SJCRH30 (cell line): ENCODE measurements at places on chromosomes 3 and 15.

- no peak within 1 kb of the TSS for H3K27ac ChIP-seq
- no peaks in the 10 kb centered on the region for H3K36me3 ChIP-seq
- H3K4me1 ChIP-seq: no peaks in the 10 kb centered on the region
- DNase-seq: no peak
- H3K27me3 ChIP-seq: peaks cover 12% of the 10 kb centered on the region; the same call in 1 of the 2 replicates
Measured at GRCh38 chr15:53978253-53978906, at the start of gene UNC13C. Gene UNC13C (plus strand): TSS chr15:53978441. CDS start chr15:54012904, 34,463 bp downstream.

GRCh38 chr3:108569336-108569735 is 19.9 kb downstream of the CIP2A start:
- H3K27ac ChIP-seq: no peak overlapping the region
- DNase-seq: peak; percentile 22
- H3K4me3 ChIP-seq: no peak overlapping the region
- no peaks in the 10 kb centered on the region for H3K27me3 ChIP-seq
- H3K36me3 ChIP-seq: peaks cover 78% of the 10 kb centered on the region

GRCh38 chr15:58454950-58455401 is 23.2 kb downstream of the LIPC start:
- no peaks in the 10 kb centered on the region for H3K36me3 ChIP-seq
- no peaks in the 10 kb centered on the region for H3K27me3 ChIP-seq
- peaks cover 76% of the 10 kb centered on the region for H3K4me1 ChIP-seq

DNA sequence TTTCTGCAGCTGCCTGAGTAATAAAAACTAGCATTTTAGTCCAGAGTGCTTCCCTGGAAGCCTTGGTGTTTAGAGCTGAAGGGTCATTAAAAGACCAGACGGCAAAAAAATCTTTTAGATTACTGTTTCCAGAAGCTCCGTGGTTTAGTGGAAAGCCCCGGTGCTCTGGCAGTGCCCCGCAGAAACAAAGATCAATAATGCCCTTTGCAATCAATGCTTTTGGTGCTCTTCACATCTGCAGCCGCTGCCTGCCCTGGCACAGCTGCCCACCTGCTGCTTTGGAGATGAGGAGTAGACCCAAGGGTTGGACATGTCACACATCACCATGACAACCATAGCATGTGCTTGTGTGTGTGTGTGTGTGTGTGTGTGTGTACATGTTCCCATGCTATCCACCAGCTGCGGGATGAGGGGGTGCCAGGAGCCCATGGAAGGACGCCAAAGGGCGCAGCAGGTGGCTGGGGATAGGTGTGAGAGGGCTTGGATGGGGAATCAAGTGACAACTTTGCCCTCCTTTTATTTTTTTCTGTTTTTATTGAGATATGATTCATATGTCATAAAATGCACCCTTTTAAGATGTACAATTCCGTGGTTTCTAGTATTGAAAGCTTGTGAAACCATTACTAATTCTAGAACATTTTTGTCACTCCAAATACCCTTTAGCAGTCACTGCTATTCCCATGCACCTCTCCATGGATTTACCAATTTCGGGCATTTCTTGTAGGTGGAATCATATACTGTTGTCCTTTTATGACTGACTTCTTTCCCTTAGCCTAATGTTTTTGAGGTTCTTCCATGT is 75.7 kb upstream of the KLHL25 start:
- no peaks in the 10 kb centered on the region for H3K36me3 ChIP-seq
- 0 out of 2 replicates have a peak, but pooled peaks cover 3% of the 10 kb centered on the region for H3K27me3 ChIP-seq
- H3K4me3 ChIP-seq: no peak overlapping the region
- no peak for DNase-seq
- H3K27ac ChIP-seq: no peak overlapping the region

GRCh38 chr3:57382933-57383332 is 90.4 kb upstream of the ASB14 start:
- DNase-seq: peak; percentile 30
- no peak overlapping the region for H3K4me3 ChIP-seq
- no peaks in the 10 kb centered on the region for H3K27me3 ChIP-seq
- H3K27ac ChIP-seq: no peak overlapping the region
- H3K4me1 ChIP-seq: no peaks in the 10 kb centered on the region; the same call in 1 of the 2 replicates
- no peaks in the 10 kb centered on the region for H3K36me3 ChIP-seq

GRCh38 chr15:69532066-69532465 is 79.4 kb downstream of the RPLP1 start:
- peaks cover 54% of the 10 kb centered on the region for H3K4me1 ChIP-seq
- no peaks in the 10 kb centered on the region for H3K36me3 ChIP-seq
- H3K27me3 ChIP-seq: no peaks in the 10 kb centered on the region
- DNase-seq: no peak
- H3K4me3 ChIP-seq: no peak overlapping the region

DNA sequence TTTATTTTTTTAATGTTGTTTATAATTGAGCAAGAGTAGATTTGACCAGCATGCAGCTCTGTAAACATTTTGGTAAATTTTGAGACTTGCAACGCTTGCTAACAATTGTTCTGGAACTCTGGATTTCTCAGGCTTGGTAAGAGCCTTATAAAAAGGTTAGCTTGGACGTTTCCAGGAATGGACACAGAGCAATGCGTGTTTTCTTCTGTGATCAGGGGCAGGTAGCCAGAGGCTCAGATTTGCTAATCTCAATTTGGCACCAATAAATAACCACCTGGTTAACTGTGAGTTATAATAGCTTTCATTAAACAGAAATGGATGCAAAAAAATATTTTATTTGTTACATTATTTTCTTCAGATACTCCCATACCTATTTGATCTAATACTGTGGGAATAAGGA is 39.8 kb downstream of the CADM2 start:
- no peaks in the 10 kb centered on the region for H3K36me3 ChIP-seq
- no peak overlapping the region for H3K4me3 ChIP-seq
- DNase-seq: no peak

GRCh38 chr3:17055374-17056276 is 170.9 kb downstream of the PLCL2 start:
- H3K36me3 ChIP-seq: no peaks in the 10 kb centered on the region
- H3K4me3 ChIP-seq: no peak overlapping the region
- no peak overlapping the region for H3K27ac ChIP-seq
- DNase-seq: no peak

DNA sequence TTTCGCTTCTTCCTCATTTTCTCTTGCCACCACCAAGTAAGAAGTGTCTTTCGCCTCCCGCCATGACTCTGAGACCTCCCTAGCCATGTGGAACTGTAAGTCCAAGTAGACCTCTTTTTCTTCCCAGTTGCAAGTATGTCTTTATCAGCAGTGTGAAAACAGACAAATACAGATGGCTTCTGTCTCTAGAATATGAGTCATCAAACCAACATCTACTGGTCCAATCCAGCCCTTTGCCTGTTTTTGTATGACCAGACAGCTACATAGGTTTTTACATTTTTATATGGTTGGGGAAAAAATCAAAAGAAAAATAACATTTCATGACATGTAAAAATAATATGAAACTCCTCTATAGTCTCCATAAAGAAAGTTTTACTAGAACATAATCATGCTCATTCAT is 118.7 kb upstream of the PTPRG start:
- no peak overlapping the region for H3K27ac ChIP-seq
- H3K36me3 ChIP-seq: no peaks in the 10 kb centered on the region
- H3K27me3 ChIP-seq: no peaks in the 10 kb centered on the region
- H3K4me1 ChIP-seq: peaks cover 16% of the 10 kb centered on the region

DNA sequence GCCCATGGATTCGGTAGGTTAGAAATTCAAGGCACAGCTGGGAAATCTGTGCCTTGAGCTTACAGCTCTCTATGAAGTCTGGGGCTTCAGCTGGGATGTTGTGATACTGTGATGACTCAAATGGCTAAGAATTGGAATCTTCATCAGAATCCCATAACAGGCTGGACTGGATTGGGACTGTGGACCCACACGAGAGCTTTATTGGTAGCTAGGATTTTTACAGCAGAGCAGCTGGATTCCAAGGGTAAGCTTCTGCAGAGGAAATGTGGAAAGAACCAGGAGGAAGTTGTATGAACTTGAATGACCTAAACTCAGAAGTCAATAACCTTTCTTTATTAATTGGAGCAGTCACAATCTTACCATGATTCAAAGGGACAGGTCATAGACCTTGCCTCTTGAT is 1187.1 kb downstream of the ROBO1 start:
- no peaks in the 10 kb centered on the region for H3K27me3 ChIP-seq
- no peaks in the 10 kb centered on the region for H3K36me3 ChIP-seq
- H3K27ac ChIP-seq: no peak overlapping the region
- H3K4me1 ChIP-seq: no peaks in the 10 kb centered on the region
- H3K4me3 ChIP-seq: no peak overlapping the region

DNA sequence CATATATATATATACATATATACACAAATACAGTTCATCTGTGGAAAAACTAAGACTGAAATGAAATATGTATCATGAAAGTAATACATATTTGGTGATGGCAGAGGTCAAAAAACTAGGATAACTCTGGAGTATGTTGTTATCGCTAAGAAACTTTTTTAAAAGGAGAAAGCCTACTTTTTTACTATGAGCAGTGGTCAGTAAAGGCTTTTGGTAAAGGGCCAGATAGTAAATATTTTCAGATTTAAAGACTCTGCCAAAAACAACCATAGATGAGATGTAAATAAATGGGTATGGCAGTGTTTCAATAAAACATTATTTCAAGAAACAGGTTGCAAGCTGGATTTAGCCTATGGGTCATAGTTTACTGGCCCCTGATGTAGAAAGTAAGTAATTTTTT is 93.8 kb upstream of the TGFBR2 start:
- no peak overlapping the region for H3K27ac ChIP-seq
- H3K4me1 ChIP-seq: peaks cover 23% of the 10 kb centered on the region
- no peaks in the 10 kb centered on the region for H3K27me3 ChIP-seq

DNA sequence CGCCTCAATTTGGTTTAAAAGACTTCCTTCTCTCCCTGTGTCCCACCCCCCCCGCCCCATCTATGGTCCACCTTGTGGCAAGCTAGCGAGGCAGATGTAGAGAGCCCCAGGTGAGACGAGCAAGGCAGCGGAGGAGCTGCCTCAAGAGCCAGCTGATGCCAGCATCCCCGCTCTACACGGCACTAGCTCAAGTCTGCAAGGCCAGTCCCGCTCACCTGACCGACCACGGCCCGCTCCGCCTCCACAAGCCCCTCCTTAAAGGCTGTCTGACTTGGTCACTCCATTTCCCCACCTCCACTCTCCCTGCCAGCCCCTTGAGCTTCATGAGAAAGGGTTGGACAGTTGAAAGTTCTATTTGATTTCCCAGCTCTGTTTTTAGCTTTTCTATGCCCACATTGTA is 56.2 kb upstream of the IGF1R start:
- H3K27me3 ChIP-seq: no peaks in the 10 kb centered on the region
- no peak for DNase-seq
- no peaks in the 10 kb centered on the region for H3K4me1 ChIP-seq
- H3K27ac ChIP-seq: no peak overlapping the region
- no peak overlapping the region for H3K4me3 ChIP-seq
- no peaks in the 10 kb centered on the region for H3K36me3 ChIP-seq

- H3K4me3 ChIP-seq: no peak overlapping the region
- DNase-seq: no peak
- no peaks in the 10 kb centered on the region for H3K4me1 ChIP-seq
Measured at GRCh38 chr3:154301561-154301960, 22.7 kb downstream of the DHX36 start.

DNA sequence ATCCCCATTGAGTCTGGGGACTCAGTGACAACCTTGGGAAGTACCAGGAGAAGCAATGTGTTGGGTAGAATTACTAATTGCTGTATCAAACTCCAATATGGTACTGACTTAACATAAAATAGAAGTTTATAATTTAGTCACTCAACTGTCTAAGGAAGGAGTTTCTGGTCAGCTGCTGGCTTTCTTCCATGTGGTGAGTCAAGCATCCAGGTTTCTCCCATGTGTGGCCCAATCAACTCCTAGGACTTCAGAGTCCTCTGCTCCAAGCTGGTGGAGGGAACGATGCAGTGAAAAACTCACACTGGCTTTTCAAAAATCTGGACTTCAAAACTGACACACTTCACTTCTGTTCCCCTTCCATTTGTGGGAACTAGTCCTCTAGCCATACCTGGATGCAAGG is 25.2 kb downstream of the WNT5A start:
- DNase-seq: no peak
- H3K4me3 ChIP-seq: no peak overlapping the region
- peaks cover 5% of the 10 kb centered on the region; the same call in 1 of the 2 replicates for H3K36me3 ChIP-seq
- H3K27me3 ChIP-seq: no peaks in the 10 kb centered on the region

DNA sequence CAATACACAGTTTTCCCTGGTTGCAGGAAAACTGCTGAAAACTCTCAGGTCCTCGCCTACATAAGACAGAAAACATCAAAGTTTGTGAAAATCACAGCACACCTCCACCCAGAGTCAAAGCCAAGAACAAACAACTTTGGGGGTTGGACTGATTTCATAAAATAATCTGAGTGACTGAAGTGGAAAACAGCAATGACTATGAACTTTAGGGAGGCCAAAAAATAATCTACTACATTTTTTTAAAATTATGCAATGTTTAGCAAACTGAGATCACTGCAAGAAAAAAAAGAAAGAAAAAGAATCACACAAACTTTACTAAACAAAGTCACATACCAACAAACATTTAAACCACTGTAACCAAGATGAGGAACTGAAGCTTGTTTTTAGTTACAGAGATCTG is 15.9 kb upstream of the FOXP1 start:
- H3K27me3 ChIP-seq: no peaks in the 10 kb centered on the region
- H3K27ac ChIP-seq: no peak overlapping the region
- H3K36me3 ChIP-seq: no peaks in the 10 kb centered on the region
- no peak overlapping the region for H3K4me3 ChIP-seq
- no peaks in the 10 kb centered on the region for H3K4me1 ChIP-seq
- DNase-seq: no peak

- H3K27me3 ChIP-seq: peaks cover 11% of the 10 kb centered on the region; the same call in 1 of the 2 replicates
- H3K4me1 ChIP-seq: no peaks in the 10 kb centered on the region
- H3K36me3 ChIP-seq: no peaks in the 10 kb centered on the region
- no peak overlapping the region for H3K4me3 ChIP-seq
- H3K27ac ChIP-seq: no peak overlapping the region
Measured at GRCh38 chr15:92011611-92012367, 158.3 kb downstream of the SLCO3A1 start.

DNA sequence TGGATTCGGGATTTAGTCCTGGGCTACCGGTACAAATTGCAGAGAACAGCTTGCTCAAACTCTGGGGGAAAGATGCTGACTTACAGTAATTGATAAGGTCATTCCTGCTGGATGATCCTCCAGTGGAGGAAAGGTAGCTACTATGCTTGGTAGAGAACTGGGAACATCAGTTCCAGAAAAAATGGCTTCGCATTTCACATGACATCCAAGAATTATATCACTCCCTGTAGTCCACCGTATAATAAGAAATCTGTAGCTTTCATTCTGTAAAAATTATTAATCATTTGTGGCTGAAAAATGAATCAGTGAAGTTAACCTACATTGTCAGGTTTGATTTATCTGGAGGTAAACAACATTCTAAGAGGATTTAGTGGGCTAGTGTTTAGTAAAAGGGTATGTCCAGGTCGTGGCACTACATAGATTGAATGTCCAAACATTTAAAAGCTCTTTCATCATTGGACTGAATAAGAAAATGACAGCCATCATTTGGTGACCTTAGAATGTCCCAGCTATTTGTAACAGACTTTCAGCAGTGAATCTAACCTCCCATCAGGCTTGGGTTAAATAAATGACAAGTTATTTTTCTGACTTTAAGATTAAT is 203.2 kb upstream of the TMCO5A start:
- H3K27me3 ChIP-seq: peaks cover 7% of the 10 kb centered on the region; the same call in 1 of the 2 replicates
- no peaks in the 10 kb centered on the region for H3K36me3 ChIP-seq
- no peak for DNase-seq
- no peak overlapping the region for H3K27ac ChIP-seq
- H3K4me1 ChIP-seq: no peaks in the 10 kb centered on the region

- no peaks in the 10 kb centered on the region for H3K36me3 ChIP-seq
- H3K4me1 ChIP-seq: no peaks in the 10 kb centered on the region
- H3K27me3 ChIP-seq: no peaks in the 10 kb centered on the region
Measured at GRCh38 chr3:115321400-115321805, 174.3 kb upstream of the ZBTB20 start.

- H3K4me1 ChIP-seq: peaks cover 14% of the 10 kb centered on the region
- no peaks in the 10 kb centered on the region for H3K36me3 ChIP-seq
- H3K27ac ChIP-seq: no peak overlapping the region
- DNase-seq: peak; percentile 78
- H3K27me3 ChIP-seq: no peaks in the 10 kb centered on the region
Measured at GRCh38 chr15:56824175-56824574, 90.9 kb upstream of the ZNF280D start.
